Progenitor cell of endocrine pancreas (in vitro differentiated cells): ENCODE measurements at places on chromosomes 16 and 17. TPM values are rescaled to one million over a fixed set of nuclear protein-coding genes. Genes with fewer than 3 reads are reported as not detected.

DNA sequence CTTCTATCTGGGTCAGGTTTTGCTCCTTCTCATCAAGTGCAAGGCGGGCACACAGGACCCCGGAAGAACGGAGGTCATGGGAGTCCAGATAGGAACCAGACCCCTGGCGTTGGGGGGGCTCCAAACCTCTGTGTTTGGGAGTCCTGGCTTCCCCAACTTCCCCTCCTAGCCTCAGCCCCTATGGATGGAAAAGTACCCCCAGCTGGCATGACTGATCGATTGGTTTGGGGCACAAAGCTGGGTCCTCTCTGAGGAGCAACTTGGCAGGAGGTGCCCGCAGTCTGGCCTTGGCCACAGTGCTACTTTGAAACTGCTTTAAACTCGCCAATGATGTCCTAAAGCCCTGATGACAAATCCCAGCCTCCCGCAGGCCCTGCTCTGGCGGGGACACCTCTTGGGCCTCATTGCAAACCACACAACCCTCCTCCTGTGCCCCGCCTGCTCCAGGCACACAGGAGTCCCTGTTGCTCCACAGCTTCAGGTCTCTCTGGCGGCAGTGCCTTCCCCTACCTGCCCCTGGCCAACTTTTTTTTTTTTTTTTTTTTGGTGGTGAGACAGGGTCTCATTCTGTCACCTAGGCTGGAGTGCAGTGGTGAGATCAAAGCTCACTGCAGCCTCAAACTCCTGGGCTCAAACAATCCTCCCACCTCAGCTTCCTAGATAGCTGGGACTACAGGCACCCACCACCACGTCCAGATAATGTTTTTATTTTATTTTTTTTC is 38.0 kb upstream of the SNN start:
- no peak for DNase-seq

GRCh38 chr16:86509759-86510464 is 415 bp upstream of the FOXF1 start:
- no peak for DNase-seq

DNA sequence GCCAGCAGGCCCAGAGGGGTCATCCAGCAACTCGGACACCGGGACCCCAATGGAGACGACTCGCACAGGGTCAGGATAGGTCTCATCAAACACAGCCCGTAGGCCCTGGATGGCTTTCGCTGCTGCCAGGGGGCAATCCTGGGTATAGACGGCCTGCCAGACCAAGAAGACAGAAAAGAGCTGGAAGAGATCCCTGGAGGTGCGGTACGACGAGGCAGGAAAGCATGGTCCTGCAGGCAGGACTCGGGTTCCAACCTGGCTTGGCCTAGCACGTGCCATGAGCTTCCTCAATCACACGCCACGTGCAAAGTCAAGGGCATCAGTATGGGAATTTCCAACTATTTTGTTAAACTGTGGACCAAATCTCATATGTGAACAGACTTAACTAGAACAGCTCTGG is 6.3 kb upstream of the EXOSC6 start:
- DNase-seq: no peak

DNA sequence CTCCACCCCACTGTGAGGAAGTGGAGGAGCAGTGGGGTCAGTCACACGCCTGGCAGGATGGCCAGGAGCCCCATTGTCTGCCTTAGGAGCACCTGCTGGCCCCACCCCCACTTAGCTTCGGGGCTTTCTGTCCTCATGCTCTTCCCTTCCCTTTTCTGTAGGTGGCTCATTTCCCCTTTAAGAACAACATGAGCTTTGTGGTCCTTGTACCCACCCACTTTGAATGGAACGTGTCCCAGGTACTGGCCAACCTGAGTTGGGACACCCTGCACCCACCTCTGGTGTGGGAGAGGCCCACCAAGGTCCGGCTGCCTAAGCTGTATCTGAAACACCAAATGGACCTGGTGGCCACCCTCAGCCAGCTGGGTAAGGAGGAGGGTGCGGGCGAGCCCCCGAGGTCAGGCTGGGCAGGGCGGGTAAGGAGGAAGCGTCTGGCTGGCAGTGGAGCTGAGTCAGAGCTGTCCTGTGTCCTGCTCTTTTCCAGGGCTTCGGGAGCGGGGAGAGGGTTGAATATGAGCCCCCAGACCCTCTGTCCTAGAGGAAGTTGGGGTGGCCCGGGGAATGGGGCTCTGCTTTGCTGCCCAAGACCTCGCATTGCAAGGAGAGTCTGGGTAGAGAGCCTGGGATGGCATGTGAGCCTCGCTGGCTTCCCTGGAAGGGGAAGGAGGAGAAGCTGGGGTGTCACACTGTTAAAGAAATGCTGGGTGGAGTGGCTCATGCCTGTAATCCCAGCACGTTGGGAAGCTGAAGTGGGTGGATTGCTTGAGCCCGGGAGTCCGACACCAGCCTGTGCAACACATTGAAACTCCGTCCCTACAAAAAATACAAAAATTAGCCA is 9.2 kb upstream of the SERPINF1 start:
- no peak for DNase-seq

GRCh38 chr16:78703936-78704335 is 604.5 kb downstream of the WWOX start:
- DNase-seq: no peak

- no peak for DNase-seq
Observed at GRCh38 chr17:39473310-39473709, 12.0 kb downstream of the CDK12 start.

DNA sequence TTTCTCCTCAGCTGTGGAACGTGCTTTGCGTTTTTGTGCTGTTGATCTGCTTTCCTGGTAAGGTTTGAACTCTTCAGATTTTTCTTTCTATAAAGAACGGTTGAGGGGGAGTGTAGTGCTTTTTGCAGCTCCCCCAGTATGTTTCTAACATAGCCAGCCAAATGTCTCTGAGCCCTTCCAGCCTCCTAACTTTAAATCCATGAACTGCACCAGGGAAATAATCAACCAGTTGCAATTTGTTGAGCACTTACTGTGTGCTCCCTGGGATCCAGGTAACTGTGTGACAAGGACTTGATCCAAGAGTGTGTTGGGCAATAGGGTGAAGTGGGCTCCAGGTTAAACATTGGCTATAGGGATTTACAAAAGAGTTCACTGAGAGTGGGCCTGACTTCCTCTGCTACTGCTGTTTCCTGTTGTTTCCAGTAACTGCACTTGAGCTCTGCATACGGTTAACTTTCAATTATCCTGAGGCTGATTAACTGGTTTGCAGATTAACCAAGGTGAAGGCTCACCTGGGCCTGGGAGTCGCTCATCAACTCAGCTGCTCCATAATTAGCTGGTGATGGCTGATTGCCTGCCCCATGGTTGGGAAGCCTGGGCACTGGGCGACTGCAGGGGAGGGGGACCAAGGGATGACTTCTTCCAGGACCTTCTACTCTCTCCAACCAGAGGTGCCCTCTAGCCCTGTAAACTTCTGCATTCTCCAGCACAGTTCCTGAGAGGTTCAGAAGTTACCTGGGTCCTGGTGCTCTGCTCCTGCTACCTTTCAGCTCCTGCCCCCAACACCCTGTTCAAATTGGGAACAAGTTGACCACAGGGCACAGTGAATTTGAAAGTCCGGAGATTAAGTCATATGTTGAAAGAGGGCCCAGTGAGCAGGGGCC is 19.5 kb downstream of the HLF start:
- DNase-seq: no peak

DNA sequence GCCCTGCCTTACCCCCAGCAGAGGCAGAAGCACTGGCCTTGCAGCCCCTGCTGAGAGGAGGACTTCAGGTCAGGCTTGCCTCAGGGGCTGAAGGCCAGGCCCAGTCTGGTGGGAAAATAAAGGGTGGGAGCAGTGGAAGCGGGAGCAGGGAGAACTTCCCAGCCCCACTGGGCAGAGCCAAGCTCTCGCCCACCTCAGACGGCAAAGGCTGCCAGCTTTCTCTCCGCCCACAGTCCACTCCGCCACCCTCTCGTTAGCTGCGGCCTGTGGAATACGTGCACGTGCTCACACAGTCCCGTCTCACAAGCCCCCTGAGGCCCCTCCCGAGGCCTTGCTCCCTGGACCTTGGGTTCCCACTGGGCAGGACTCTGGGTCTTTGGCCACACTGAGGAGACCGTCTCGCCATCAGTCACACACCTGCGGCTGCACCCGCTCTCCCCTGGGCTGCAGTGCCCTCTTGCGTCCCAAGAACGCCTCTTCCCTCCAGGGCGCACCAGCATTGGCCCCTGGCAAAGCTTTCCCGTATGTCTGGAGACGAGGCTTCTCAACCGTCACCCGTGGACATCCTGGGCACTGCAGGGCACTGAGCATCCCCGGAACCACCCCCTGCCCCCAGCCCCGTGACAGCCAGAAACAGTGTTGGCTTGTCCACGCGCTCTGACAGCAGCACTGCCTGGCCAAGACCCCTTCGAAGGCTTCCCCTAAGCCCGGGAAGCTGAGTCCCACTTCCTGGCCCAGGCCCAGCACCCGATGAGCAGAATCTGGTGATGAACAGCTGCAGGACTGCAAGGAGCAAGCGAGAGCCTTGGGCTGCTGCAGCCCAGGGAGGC is 8.3 kb downstream of the MRPL28 start:
- peak; percentile 46 for DNase-seq

- no peak for DNase-seq
Observed at GRCh38 chr16:89785523-89786155, 30.8 kb downstream of the FANCA start.

DNA sequence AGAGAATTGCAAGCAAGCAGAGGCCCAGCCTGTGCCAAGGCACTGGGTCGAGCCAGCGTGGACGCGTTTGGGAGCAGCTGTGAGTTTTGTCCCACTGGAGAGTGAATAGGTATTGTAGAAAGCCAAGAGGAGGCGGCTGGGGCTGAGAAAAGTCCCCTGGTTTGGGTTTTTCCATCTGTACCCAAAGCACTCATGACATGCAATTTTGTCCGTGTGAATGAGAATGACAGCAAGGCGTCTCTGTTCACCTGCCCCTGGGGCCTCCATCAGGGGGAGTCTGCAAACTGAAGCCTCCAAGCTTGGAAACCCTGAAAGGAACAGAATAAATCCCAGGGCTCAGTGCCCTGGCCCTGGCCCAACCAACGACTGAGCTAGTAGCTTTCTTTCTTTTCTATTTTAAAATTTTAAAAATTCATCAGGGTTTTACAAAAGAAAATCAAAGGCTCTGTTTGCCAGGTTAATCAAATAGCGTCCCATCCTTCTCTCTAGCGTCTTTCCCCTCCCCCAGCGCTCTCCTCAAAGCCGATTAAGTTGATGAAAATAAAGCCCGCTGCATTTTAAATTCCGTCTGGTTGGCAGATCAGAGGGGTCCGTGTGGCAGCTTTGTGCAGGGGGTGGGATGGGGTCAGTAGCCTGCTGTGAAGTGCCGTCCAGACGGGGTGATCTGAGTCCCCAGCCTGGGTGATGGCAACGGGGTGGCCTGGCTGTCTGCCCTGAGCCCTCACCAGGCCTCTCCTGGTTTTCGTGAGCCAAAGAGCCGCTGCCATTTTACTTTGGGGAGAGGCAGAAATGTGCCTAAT is 171.0 kb downstream of the KATNIP start:
- DNase-seq: no peak

GRCh38 chr17:12982224-12982623 is 35.6 kb downstream of the ELAC2 start:
- no peak for DNase-seq

GRCh38 chr17:76673729-76674128 is 30.2 kb upstream of the ST6GALNAC1 start:
- no peak for DNase-seq

GRCh38 chr17:37713624-37714023 is 31.2 kb downstream of the HNF1B start:
- DNase-seq: no peak

- no peak for DNase-seq
Observed at GRCh38 chr16:81645266-81645694, 133.8 kb upstream of the PLCG2 start.

- DNase-seq: no peak
Observed at GRCh38 chr17:19239544-19239943, 2.4 kb downstream of the EPN2 start.

DNA sequence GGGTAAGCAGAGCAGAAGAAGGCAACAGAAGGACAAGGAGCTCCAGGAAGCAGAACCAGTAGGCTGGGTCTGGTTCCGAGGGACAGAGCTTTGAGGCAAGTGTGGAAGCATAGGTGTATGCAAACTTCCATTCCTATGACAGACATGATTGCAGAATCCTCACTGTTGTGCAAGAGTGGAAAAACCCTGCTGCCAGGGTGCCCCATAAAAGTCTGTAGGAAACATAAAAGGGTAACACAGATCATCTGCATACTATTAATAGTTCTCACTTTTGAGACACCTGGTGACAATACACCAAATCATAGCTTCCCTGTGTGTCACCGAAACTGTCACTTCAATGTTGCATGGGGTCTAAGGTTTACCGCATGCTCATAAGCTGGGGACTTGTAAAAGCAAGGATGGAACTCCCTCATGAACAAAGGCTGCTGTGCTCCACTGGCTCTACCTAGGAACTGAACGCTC is 39.7 kb downstream of the ARHGAP17 start:
- DNase-seq: no peak

DNA sequence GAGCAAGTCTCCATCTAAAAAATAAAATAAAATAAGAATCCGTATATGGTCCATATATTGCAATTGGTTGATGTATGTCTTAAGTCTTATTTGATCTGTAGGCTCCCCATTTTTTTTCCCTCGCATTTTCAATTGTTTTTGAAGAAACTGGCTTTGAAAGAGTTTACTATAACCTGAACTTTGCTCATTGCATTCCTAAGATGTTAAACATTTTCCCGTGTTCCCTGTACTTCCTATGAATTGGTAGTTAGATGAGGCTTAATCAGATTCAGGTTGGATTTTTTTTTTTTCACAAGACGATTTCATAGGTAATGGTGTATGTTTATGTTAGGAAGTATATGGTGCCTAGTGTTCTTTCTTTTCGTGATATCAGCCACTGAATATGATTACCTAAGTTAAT is 3.3 kb downstream of the LRRC36 start:
- no peak for DNase-seq

DNA sequence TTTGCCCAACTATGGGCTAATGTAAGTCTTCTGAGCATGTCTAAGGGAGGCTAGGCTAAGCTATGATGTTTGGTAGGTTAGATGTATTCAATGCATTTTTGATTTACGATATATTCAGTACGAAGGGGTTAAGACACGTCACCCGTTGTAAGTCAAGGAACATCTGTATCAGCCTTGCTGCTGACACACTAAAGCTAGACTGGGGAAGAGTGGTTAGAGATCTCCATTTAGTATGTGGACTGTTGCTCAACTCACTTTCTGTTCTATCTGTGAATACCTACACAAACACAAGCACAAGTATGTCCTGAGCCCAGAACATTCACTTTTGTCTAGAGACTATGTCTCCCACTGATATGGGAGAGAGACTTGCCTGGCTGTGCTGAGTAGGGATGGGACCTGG is 71.5 kb downstream of the VMP1 start:
- DNase-seq: no peak

Gene KRTAP4-3
- not detected in 2 replicates for total RNA-seq

Gene NRN1L
- total RNA-seq: not detected in 2 replicates

Gene MT1F
- 6.3 and 7.2 TPM in 2 replicates for total RNA-seq

Gene ADAD2
- not detected in 2 replicates for total RNA-seq

Gene ARHGDIA
- 239 and 248 TPM in 2 replicates for total RNA-seq

Gene PYY
- total RNA-seq: 0.84 and 1.1 TPM in 2 replicates

Gene ODF4
- not detected in 2 replicates for total RNA-seq

Gene HSD3B7
- 4.6 and 5.5 TPM in 2 replicates for total RNA-seq

Gene MYOCD
- total RNA-seq: 11.6 and 19.2 TPM in 2 replicates

Gene RRN3
- 36.9 and 40.0 TPM in 2 replicates for total RNA-seq
